Activated T-helper 1 cell treated with anti-CD3 and anti-CD28 coated beads, Interleukin-2, amount 50 U/mL, for 16 hours (primary cell): ENCODE measurements at places on chromosomes 6 and 20.

GRCh38 chr6:96391776-96392360, 129.7 kb upstream of the UFL1 start:
- no peak for DNase-seq

- no peak for DNase-seq
Observed at GRCh38 chr6:11214901-11215300, 17.6 kb downstream of the NEDD9 start.

- no peak for DNase-seq
Observed at GRCh38 chr6:125752773-125753172, 3.3 kb downstream of the HEY2 start.

GRCh38 chr6:36954262-36954931, at the start of gene PI16:
Gene PI16 (plus strand): TSS chr6:36954738. CDS start chr6:36954761, 23 bp downstream.
- DNase-seq = no peak

- DNase-seq = no peak
Observed at GRCh38 chr6:169312658-169313346, 59.2 kb upstream of the THBS2 start.

DNA sequence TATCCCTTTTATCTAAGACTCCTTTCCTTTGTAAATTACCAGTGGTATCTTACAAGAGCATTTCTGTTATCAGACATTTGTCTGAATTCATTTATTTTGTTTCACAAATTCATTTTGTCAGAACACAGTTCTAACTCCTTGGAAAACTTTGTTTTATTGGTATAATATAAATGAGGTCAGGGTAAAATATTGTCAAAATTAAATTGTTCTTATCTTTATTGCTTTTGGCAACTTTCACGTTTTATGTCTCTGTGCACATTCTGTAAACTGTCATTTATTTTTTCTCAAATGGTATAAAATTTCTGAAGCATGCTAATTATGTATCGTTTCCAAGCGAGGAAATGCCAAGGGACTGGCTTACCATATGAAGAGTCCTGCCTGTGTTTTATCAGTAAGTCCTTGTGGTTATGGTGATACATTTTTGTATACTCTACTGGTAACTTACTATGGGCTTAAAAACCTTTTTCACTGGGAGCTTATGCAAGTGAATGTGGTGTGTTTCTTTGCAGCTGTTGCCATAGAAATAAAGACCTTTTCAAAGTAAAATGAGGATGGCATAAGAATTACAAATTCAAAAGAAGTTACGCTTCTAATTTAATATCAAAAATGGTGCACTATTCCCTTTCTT, 214.2 kb downstream of the COL19A1 start:
- no peak for DNase-seq

DNA sequence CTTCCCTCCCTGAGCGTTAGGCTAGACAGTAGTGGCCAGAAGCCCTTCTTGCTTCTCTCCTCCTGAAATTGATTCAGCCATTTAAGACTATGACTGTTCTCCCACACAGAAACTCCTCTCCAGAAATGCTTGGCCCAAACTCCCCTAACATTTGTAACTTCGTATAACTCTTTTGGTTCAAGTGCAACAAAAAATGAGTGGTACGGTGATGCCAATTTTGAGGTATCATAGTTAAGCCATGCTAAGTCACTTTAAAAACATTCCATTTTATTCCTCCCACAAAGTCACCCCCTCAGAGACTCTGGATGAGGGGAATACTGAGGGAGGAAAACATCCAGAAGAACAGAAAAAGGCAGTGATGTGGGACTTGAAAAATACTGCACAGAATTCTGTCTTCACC, 21.1 kb upstream of the ROS1 start:
- DNase-seq = no peak

DNA sequence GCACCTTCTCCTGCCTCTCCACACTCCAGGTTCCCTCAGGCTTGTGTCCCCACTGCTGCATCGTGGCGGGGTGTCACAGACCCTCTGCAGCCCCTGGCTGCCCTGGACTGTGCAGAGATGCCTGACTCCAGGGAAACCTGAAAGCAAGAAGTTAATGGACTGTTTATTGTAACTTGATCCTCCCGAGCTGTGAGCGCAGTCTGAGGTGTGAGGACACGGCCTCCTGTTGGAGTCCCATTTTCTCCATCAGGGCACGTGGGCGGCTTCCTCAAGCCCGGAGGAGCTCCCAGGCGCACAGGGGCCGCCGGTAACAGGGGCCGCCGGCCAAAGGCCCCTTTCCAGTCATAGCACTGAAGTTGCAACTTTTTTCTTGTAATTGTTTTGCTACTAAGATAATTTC, 16.9 kb downstream of the RBM38 start:
- no peak for DNase-seq

- DNase-seq = no peak
Observed at GRCh38 chr20:62214067-62214466, 6.0 kb downstream of the HRH3 start.

- no peak for DNase-seq
Observed at GRCh38 chr6:83853178-83854000, at the start of gene RIPPLY2. Gene RIPPLY2 (plus strand): TSS chr6:83853360. CDS start chr6:83853417, 57 bp downstream.

DNA sequence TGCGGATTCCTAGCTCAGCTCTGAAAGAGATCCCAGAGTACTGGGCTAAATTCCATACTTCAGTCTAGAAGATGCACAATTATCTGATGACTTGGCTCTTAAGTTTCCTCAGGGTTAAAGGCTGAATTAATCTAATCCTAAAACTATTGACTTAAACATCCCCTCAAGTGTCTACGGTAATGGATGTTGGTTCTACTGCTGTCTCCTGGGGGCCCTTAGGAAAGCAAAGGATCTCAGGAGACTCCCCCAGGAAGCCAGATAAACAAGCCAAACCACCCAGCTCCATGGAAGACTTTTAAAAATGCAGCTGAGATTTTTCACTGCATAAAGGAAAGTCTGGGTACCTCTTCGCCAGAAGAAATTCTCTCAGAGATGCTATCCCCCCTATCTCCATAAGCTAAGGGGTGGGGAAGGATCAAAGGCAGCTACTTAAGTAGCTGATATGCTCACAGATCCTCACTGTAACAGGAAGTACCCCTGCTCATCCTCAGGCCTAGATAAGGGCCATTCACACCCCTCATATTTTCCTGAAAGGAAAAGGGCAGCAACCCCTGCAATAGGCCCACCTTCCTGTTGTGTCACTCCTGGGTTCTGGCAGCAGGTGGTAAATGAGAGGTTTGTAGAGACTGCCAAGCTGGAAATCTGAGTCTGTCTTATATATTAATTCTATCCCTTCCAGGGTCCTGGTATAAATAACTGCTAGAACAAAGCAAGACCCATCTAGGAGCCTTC, 9.3 kb downstream of the NDRG3 start:
- DNase-seq = no peak

GRCh38 chr6:50076431-50076830, 26.7 kb upstream of the DEFB112 start:
- no peak for DNase-seq

GRCh38 chr20:43937591-43937990, 22.9 kb downstream of the TOX2 start:
- no peak for DNase-seq

DNA sequence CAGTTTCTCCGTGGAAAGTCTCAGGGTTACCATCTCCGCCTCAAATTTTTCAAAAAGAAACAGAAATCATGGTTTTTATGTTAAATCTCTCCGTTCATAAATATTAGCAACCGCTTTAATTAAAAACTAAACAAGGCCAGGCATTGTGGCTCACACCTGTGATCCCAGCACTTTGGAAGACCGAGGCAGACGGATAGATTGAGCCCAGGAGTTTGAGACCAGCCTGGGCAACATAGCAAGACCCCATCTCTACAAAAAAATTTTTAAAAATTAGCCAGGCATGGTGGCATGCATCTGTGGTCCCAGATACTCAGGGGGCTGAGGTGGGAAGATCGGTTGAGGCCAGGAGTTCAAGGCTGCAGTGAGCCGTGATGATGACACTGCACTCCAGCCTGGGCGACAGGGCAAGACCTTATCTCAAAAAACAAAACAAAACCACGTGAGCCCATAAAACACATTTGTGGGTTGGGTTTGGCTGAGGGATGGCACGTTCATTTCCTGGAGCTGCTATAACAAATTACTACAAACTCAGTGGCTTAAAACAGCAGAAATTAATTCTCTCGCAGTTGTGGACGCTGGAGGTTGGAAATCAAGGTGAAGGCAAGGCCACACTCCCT, 223.2 kb downstream of the ZNF217 start:
- no peak for DNase-seq

- DNase-seq = no peak
Observed at GRCh38 chr20:18403269-18403668, 63.6 kb downstream of the DZANK1 start.
